ENCODE measurements at places on chromosomes 5 and 9.

GRCh38 chr5:103211576-103212561 is 46.7 kb upstream of the MACIR start:
- DNase-seq: no peak

DNA sequence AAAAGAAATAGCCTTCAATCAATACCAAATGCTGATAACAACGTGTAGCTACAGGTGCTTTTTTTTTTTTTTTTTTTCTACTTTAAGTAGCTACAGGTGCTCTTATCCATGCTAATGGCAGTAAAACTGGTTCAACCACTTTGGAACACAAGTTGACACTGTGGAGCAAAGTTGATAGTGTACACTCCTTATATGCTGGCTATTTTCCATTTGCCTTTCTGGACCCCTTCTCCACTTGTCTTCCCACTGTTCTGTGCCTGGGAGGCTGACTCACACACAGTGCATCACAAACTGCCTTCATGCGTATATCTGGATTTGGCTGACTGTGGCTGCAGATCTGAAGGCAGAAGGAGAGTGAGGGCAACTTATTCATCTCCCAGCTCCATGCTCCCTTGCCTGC is 247.9 kb downstream of the MSX2 start:
- DNase-seq: no peak

DNA sequence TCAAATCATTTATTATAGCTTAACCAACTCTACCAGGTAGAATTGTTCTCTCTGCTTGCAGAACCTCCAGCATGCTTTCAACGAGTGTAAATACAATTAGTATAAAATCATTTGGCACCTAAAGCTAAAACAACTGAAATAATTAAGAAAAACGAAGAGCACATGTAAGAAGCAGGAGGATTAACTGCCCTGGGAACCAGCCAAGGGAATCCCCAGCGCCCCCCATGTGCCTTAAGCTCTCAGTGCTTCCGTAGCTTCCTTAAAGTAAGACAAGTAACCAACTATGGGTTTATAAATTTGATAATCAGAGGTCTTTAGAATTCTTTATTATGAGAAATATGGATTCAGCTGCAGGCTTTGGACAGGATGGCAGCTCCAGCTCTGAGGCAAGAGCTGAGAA is 402.4 kb downstream of the RAB3C start:
- no peak for DNase-seq

GRCh38 chr5:67028941-67029340 is 167.7 kb downstream of the CD180 start:
- DNase-seq: no peak

DNA sequence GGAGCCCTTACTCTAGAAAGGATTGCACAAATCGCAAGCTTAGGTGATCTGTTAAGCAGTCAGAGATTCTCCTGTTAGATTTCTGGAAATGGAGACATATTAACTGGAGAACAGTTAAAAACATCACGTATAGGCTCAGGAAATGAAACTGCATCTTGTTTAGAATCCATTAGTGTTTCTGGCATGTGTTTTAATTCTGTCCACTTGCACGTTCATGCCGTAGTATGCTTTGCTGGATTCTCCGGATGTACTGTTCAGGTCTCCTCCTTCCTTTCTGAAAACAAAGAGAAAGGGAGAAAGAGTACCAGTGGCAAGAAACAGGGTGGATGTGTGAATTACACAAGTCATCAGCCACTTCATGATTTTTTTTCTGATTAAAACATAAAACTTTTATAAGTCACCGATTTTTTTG is 2.5 kb upstream of the RGMB start:
- DNase-seq: no peak

DNA sequence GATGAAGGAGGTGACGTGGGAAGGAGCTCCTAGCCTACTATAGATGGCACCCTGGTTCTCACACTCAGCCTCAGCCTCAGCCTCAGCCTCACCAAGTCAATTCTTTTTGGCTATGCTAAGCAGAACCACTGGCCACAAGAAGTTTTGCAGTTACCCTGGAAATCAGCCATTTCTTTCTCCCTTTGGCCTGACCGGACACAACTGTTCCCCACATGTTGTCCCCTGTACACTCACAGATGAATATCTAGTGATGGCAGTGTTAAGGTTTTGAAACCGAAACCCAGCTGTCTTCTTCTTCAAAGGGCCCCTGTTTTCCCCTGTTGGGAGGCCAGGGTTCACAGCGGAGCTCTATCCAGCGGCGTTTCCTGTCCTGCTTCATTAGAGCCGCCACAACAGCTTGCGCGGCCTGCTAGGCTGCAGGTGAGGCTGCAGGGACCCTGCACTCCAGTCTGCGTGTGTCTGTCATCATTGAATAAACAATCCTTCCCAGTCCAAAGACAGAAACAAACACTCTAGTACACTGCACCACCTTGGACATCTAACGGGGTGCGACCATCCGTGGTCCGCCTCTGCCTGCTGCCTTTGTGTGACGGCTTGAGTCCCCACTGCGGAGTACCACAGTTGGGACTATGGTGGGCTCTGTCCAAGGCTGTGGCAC is 250.5 kb downstream of the DENND1A start:
- no peak for DNase-seq

DNA sequence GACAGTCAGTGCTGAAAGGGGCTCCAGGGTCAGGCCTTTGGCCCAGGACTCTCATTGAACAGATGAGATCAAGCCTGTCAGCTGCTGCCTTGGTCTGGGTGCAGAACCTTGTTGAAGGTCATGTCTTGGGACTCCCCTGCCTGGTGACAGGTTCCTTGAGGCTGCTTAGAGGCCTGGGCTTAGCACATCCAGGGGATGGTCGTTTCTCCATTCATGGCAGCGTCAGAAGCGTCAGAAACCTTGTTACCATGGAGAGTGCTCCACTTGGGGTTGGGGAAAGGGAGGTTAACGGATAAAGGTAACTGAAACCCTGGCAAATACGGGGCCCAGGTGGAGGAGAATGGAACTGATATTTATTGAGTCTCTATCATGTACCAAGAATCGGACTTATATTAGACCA is 8.8 kb downstream of the ARPC5L start:
- DNase-seq: no peak

GRCh38 chr5:134833340-134834032 is 12.3 kb upstream of the C5orf24 start:
- DNase-seq: no peak

DNA sequence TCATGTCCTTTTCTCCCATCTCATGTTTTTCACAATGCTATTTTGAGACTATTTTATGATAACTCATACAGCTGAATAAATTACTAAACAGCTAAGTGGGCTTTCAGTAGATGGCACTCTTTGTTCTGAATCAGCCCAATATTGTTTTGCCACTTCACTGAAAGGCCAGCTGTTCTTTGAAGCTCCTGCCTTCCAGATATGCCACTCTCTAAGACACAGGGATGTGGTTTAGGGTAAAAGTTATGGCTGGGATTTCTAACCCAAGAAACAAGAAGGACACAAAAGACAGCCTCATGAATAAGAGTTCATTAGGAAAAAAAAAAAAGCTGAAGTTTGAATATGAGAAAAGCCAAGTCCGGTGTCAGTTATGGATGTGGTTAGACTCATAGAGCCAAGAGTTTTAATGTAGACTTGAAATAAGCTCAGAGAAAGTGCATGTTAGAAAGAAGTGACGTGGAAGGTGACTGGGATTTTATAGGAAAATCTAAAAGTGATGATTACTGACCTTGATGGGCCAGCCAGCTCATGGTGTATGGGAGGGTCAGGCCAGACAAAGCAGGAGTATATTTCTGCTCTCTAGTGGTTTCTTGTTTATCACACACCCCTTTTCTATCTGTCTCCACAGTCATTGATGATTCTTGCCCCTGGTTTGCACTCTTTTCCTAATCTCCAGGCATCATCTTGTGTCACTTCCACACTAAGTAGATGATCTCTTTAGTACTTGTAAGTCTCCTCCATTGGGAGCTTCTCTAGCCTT is 488.5 kb downstream of the NR2F1-AS1 start:
- no peak for DNase-seq

DNA sequence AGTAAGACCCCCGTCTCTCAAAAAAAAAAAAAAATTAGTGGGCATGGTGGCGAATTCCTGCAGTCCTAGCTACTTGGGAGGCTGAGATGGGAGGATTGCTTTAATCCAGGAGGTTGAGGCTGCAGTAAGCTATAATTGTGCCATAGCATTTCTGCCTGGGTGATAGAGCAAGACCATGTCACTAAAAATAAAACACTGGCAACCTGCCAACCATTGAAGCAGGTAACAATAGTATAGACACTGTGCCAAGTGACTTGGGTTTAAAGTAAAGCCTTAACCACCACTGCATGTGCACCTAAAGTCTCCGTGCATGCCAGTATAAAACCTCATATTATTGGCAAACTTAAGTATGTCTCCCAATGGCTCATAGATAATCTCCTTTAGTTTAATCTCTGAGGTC is 3.4 kb upstream of the APBA1 start:
- DNase-seq: no peak

DNA sequence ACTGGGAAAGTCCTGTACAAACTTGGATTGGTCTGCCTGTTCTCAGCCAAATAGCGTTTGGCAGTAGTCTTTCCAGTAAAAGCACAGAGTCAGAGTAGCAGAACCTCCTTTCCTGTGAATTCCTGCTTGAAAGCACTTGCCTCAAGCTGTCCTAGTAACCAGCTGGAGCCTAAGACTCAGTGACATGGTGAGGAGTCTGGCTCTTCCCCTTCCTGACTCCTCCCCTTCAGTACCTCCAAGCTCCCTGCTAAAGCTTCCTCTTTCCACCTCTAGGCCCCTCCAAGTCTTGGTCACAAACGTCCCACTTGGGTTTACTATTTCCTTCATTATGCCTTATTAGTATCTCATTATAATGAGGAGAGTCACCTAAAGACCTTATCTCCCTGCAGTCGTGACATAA is 21.4 kb upstream of the FAM81B start:
- no peak for DNase-seq

DNA sequence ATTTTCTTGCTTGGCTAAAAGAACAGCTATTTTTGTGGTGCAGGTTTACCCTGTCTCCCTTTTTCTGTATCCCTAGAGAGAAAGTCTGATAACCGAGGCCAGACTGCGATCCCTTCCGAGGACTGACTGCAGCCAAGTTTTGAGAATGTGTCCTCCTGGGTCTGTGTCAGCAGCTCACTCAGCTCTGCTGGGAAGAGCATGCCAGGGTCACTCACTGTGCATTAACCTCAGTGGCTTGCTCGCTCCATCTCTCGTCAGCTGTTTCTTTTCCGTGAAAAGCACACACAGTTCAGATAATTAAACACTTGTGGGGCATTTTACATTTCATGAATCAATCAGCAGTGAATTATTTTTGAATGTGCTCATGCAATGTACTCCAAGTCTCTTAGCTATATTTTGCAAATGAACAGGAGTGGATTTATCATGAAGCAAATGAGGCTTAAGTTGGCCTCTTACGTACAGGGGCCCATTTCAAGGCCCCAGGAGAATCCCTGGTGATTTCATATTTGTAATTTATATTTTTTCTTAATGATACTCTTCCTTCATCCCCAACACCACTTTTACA is 252.1 kb downstream of the SMARCA2 start:
- no peak for DNase-seq

- no peak for DNase-seq
These were observed 420.1 kb upstream of the MEF2C start for GRCh38 chr5:89303033-89303480.

GRCh38 chr9:99129091-99129490 is 24.2 kb downstream of the TGFBR1 start:
- DNase-seq: no peak

GRCh38 chr5:140497897-140498296 is 49.6 kb upstream of the EIF4EBP3 start:
- DNase-seq: no peak

- no peak for DNase-seq
These were observed 1130.4 kb upstream of the ACO1 start for GRCh38 chr9:31253800-31254762.

GRCh38 chr9:71928376-71928775 is 16.9 kb downstream of the C9orf85 start:
- no peak for DNase-seq

DNA sequence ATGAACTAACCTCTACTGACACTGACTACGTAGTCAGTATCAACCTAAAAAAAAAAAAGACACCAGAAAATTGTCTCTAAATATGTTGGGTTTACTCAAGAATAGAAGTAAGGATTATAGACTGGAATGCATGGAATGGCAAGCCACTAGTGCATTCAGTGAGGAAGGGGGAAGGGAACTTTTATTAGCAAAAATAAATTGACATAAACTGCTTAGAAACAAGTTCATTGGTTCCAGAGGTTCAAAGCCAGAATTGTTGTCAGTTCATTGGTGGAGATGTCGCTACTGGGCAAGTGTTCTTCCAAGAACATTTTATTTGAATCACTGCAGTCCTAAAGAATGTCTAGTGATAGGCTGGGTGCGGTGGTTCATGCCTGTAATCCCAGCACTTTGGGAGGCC is 26.1 kb upstream of the AOPEP start:
- DNase-seq: no peak

GRCh38 chr5:113056988-113057387 is 80.4 kb downstream of the DCP2 start:
- no peak for DNase-seq

GRCh38 chr5:67182301-67182790 is 14.3 kb downstream of the CD180 start:
- DNase-seq: no peak

GRCh38 chr9:68482548-68482947 is 58.1 kb downstream of the TMEM252 start:
- no peak for DNase-seq

DNA sequence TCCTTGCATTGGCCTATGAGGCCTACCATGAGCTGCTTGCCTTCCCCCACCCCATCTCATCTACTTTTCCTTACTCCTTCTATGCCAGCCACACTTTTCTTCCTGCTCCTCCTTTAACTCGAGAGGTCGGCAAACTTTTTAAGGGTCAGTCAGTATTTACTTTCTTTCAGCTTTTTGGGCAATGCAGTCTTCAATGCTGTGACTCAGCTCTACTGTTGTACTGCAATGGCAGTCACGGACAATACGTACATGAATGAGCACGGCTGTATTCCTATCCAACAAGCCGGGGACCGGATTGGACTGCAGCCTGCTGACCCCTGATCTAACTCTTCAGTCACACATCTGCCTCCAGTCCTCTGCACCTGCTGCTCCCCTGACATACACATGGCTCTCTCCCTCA is 602 bp upstream of the ACTL7A start:
- DNase-seq: no peak

Data from activated CD4-positive, alpha-beta T cell treated with anti-CD3 and anti-CD28 coated beads, Interleukin-2, amount 50 U/mL, for 4 hours (primary cell).